ENCODE measurements at places on chromosomes 3 and 15. TPM values are rescaled to one million over a fixed set of nuclear protein-coding genes. Genes with fewer than 3 reads are reported as not detected.

The AQP9 gene
- not detected for total RNA-seq

The OXSM gene
- 11.1 TPM for total RNA-seq

The GRK7 gene
- total RNA-seq: not detected

The GOLGA8J gene
- total RNA-seq: not detected

The KLHL40 gene
- not detected for total RNA-seq

The IQCF5 gene
- not detected for total RNA-seq

The RBP2 gene
- total RNA-seq: not detected

DNA sequence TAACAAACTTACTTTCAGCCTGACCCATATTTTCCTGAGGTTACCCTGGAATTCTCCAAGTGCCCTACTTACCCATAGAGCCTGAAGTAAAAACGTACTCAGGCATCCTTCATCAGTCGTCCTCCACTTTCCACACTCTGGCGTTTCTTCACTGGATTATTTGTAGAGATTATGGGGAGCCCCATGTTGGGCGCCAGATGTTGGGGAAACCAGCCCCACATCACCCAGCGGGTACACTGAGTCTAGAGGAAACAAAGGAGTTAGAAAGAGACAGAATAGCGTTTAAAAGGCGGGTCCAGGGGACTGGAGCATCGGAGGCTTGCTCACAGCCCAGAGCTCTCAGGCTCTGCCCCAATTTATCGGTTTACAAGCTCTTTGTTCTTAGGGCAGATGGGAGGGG lies 9.7 kb upstream of the SLC28A2 start:
- peaks cover 30% of the 10 kb centered on the region for H3K36me3 ChIP-seq
- DNase-seq: no peak
- H3K4me3 ChIP-seq: no peak overlapping the region
- H3K4me1 ChIP-seq: no peaks in the 10 kb centered on the region
- H3K27me3 ChIP-seq: peaks cover 3% of the 10 kb centered on the region

- H3K27me3 ChIP-seq: no peaks in the 10 kb centered on the region
- no peak overlapping the region for H3K4me3 ChIP-seq
- no peak overlapping the region for H3K27ac ChIP-seq
These were observed 75.4 kb upstream of the ZNF385D start for GRCh38 chr3:21826416-21826815.

DNA sequence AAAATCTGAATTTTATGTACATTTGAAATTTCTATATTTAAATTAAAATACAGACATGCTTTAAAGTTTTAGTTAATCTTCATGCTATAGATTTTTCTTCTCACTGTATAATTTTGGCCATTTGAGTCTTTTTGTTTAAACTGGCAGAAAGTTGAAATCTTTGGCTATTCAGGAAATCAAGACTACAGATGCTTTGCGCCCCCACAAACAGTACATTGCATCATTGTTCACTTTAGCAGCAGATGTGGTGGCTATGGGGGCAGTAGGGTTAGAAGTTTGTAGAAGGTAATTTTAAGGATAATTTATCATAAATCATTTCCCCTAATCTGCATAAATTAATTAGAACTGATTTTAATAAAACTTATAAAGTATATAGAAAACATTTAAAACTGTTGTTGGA lies 20.9 kb downstream of the SPPL2A start:
- H3K4me1 ChIP-seq: peaks cover 16% of the 10 kb centered on the region
- H3K27me3 ChIP-seq: no peaks in the 10 kb centered on the region
- H3K36me3 ChIP-seq: peaks cover 4% of the 10 kb centered on the region
- no peak overlapping the region for H3K27ac ChIP-seq

DNA sequence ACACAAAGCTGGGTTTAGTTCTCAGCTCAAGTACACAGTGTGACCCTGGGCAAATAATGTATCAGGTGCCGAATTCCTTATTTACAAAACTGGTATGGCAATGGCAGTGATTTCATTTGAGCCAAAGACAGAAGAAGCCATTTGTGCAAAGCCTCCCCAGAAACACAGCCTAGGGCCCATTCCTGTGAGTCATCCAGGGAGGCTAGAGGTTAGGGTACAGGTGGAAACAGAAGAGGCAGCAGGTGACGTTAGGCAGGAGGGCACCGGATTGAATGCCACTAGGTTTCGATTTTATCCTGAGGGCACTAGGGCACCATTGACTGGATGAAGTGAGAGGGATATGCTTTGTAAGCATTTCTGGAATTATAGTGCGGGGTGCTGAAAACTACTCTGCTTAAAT lies 766.9 kb upstream of the NR2F2 start:
- H3K4me3 ChIP-seq: no peak overlapping the region
- no peak overlapping the region for H3K27ac ChIP-seq
- DNase-seq: no peak
- no peaks in the 10 kb centered on the region for H3K27me3 ChIP-seq

GRCh38 chr3:150030841-150031240 lies 60.1 kb upstream of the PFN2 start:
- peaks cover 17% of the 10 kb centered on the region for H3K4me1 ChIP-seq
- H3K27me3 ChIP-seq: no peaks in the 10 kb centered on the region
- no peak overlapping the region for H3K4me3 ChIP-seq
- no peak for DNase-seq
- no peak overlapping the region for H3K27ac ChIP-seq

DNA sequence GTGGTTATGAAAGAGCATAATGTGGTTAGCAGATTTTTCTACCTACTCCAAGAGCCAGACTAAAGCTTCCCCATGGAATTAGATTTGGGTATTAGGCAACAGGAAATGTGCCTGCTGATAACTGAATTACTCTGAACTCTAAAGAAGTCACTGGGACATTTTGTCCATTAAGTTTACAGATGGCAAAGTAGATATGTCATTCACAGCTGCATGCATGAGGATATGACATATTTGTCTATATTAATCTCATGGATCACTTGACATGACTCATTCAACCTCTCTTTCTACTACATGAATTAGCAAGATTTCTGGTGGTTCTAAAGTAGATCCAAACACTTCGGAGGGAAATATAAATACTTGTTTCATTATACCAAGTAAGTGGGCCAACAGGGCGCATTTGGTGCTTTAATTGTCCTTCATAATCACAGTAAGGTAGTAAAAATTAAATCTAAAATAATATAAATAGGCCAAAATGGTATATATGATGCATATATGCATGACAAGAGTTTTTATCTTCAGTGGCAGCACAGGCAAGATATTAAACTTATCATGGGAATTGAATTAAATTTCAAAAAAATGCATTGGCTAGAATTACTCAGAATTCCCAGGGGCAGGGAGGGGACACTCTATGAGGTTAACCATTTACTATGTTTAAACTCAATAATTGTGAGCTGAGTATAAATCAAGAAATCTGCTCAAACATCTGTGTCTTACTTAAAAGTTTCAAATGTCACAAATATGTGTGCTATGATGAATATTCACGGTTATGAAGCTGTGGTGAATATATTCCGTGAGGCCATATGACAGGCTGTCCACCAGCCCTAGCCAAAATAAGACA lies 365.3 kb upstream of the KCNMB2 start:
- no peaks in the 10 kb centered on the region for H3K27me3 ChIP-seq
- DNase-seq: peak; percentile 52
- H3K4me3 ChIP-seq: no peak overlapping the region
- no peaks in the 10 kb centered on the region for H3K36me3 ChIP-seq

DNA sequence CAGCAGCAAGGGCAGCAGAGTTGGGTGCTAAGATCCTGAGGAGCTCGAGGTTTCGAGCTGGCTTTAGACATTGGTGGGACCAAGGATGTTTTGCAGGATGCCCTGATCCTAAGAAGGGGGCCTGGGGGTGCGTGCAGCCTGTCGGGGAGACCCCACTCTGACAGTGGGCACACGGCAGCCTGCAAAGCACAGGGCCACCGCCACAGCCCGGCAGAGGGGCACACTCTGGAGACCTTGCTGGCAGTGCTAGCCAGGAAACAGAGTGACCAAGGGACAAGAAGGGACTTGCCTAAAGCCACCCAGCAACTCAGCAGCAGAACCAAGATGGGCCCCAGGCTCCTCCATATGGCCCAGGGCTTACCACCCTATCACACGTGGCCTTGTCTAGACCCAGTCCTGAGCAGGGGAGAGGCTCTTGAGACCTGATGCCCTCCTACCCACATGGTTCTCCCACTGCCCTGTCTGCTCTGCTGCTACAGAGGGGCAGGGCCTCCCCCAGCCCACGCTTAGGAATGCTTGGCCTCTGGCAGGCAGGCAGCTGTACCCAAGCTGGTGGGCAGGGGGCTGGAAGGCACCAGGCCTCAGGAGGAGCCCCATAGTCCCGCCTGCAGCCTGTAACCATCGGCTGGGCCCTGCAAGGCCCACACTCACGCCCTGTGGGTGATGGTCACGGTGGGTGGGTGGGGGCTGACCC lies 18.8 kb downstream of the SEC61A1 start:
- H3K4me3 ChIP-seq: no peak overlapping the region
- DNase-seq: no peak
- peaks cover 6% of the 10 kb centered on the region for H3K27me3 ChIP-seq
- peak overlapping the region; percentile 57 for H3K27ac ChIP-seq
- H3K36me3 ChIP-seq: peaks cover 31% of the 10 kb centered on the region

- H3K36me3 ChIP-seq: no peaks in the 10 kb centered on the region
- H3K4me1 ChIP-seq: peaks cover 19% of the 10 kb centered on the region
- H3K4me3 ChIP-seq: no peak overlapping the region
- peak; percentile 57 for DNase-seq
- H3K27ac ChIP-seq: no peak overlapping the region
These were observed 3.5 kb upstream of the PIF1 start for GRCh38 chr15:64828985-64829384.

GRCh38 chr15:82635798-82636197 lies 11.4 kb downstream of the CPEB1 start:
- no peak for DNase-seq
- H3K4me1 ChIP-seq: no peaks in the 10 kb centered on the region
- H3K36me3 ChIP-seq: no peaks in the 10 kb centered on the region

GRCh38 chr15:61171209-61171608 lies 57.9 kb downstream of the RORA start:
- H3K4me3 ChIP-seq: no peak overlapping the region
- no peak overlapping the region for H3K27ac ChIP-seq
- H3K27me3 ChIP-seq: peaks cover 3% of the 10 kb centered on the region

DNA sequence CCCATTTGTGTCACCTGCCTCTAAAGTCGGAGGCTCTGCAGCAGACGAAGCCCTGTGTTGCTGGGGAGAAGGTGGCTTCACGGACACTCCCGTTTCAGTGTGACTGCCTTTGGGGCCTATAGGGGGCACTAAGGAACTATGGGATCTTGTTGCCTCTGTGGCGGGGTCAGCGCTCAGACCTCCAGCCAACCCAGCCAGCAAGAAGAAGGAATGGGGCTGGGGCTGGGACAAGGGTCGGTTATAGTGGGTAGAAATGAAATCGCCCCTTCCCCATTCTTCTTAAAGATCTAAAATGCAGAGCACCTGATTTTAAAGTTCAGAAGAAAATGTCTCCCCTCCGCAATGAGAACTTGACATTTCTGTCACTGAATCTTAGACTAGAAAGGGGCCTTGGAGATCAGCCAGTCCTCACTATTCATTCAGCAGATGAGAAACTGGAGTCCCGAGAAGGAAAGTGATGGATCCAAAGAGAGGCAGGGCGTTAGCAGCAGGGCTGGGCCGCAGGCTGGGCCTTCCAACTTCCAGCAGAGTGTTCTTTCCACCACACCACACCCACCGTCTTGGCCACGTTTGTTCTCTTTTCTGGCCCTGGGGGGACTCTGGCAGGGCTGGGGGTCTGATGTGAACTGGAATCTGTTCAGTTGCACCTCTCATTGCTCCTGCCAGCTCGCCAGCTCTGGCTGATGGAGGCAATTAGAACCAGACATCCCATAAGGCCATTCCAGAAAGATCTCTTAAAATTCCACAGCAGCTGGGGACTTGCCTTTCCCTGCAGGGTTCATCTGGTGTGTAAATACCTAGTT lies 195.4 kb downstream of the OPA1 start:
- no peak overlapping the region for H3K4me3 ChIP-seq
- H3K27me3 ChIP-seq: peaks cover 44% of the 10 kb centered on the region
- H3K36me3 ChIP-seq: no peaks in the 10 kb centered on the region
- no peak for DNase-seq

GRCh38 chr3:20787005-20787404 lies 601.0 kb upstream of the SGO1 start:
- H3K4me1 ChIP-seq: peaks cover 10% of the 10 kb centered on the region
- peaks cover 4% of the 10 kb centered on the region for H3K36me3 ChIP-seq
- no peak overlapping the region for H3K4me3 ChIP-seq

DNA sequence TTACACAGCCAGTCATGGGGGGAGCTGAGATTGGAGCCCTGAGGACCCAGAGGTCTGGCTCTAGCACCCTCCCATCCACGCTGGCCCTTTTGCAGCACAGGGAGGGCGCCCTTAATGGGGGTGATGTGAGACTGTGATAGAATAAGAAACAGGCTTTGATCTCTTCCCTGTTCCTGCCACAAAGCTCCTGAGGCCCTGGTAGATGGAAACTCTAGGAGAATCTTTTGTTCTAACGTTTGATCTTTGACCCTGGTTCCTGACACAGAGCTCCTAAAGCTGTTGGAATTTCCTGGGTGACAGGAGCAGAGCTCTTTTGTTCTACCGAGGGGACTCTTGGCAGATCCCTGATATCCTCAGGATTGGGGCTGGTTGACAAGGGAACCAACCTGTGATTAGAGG lies 1.2 kb upstream of the UROC1 start:
- H3K4me1 ChIP-seq: no peaks in the 10 kb centered on the region
- no peak for DNase-seq
- H3K4me3 ChIP-seq: no peak overlapping the region
- no peak overlapping the region for H3K27ac ChIP-seq

DNA sequence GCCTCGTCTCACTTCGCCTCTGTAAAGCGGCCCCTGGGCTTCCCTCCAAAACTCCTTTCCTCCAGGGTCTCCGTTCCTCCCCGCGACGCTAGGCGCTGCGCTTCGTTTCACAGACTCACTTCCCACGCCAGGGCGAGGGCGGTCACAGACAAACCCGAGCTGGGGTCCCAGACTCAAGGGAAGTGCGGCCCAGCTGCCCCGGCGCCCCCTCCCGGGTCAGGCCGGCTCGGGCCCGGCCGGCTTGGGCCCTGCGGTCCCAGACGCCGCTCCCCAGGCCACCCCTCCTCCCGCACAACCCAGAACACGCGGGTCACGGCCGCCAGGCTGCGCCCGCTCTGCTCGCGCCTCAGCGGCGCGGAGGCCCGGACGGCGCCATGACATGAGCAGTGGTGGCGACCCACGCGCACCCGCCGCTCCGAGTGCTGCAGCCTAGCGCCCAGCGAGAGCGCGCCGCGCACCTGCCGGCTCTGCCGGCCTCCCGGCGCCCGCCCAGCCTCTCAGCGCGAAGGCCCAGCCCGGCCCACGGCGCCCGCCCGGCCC lies 547 bp downstream of the NUP210 start:
- no peak overlapping the region for H3K27ac ChIP-seq
- H3K36me3 ChIP-seq: no peaks in the 10 kb centered on the region
- H3K27me3 ChIP-seq: peaks cover 24% of the 10 kb centered on the region
- H3K4me1 ChIP-seq: 0 out of 2 replicates have a peak, but pooled peaks cover 2% of the 10 kb centered on the region

- no peak for DNase-seq
- no peak overlapping the region for H3K27ac ChIP-seq
- no peaks in the 10 kb centered on the region for H3K27me3 ChIP-seq
- H3K36me3 ChIP-seq: peaks cover 52% of the 10 kb centered on the region
- no peak overlapping the region for H3K4me3 ChIP-seq
These were observed 19.1 kb downstream of the TRNT1 start for GRCh38 chr3:3145831-3146230.

GRCh38 chr3:8848696-8849131 lies 79.3 kb upstream of the OXTR start:
- H3K4me1 ChIP-seq: peaks cover 96% of the 10 kb centered on the region
- peak overlapping the region; percentile 98 for H3K27ac ChIP-seq
- peaks cover 2% of the 10 kb centered on the region for H3K27me3 ChIP-seq
- peak overlapping the region; percentile 61 for H3K4me3 ChIP-seq
- peaks cover 28% of the 10 kb centered on the region for H3K36me3 ChIP-seq

- peaks cover 19% of the 10 kb centered on the region for H3K27me3 ChIP-seq
- no peaks in the 10 kb centered on the region for H3K36me3 ChIP-seq
- H3K27ac ChIP-seq: no peak overlapping the region
- DNase-seq: peak; percentile 30
- H3K4me3 ChIP-seq: no peak overlapping the region
- H3K4me1 ChIP-seq: no peaks in the 10 kb centered on the region
These were observed 34.2 kb upstream of the PRR23E start for GRCh38 chr3:127158614-127159229.

All from HFFc6 (cell line).